ENCODE measurements at places on chromosomes 3 and 15.

DNA sequence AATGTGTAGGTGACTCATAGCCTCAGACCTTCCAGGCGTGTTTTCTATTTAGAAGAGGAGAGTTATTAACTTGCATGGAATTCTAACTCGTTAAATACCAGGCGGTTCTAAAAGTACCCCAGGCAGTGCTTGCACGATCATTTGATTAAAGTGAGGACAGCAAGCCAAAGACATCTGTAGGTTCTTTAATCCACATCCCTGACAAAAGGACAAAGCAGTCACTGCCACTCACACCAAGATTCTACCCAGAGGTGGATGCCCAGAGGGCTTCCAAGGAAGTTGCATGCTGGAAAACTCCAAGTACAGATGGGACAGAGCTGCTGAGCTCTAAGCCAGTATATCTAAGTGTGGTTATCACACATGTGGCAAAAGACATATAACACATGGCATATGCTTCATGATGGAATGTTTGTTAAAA is 372.1 kb downstream of the ROBO2 start:
- DNase-seq, result no peak

- DNase-seq, result no peak
These were observed 585.8 kb downstream of the NLGN1 start for GRCh38 chr3:173983343-173983742.

- no peak for DNase-seq
These were observed 136.3 kb downstream of the LRRK1 start for GRCh38 chr15:101055411-101055810.

- DNase-seq, result no peak
These were observed 11.2 kb upstream of the ATP13A3 start for GRCh38 chr3:194497799-194498575.

- no peak for DNase-seq
These were observed 11.8 kb downstream of the CMC1 start for GRCh38 chr3:28253040-28253715.

GRCh38 chr3:64443546-64444381 is 218.5 kb upstream of the PRICKLE2 start:
- no peak for DNase-seq

DNA sequence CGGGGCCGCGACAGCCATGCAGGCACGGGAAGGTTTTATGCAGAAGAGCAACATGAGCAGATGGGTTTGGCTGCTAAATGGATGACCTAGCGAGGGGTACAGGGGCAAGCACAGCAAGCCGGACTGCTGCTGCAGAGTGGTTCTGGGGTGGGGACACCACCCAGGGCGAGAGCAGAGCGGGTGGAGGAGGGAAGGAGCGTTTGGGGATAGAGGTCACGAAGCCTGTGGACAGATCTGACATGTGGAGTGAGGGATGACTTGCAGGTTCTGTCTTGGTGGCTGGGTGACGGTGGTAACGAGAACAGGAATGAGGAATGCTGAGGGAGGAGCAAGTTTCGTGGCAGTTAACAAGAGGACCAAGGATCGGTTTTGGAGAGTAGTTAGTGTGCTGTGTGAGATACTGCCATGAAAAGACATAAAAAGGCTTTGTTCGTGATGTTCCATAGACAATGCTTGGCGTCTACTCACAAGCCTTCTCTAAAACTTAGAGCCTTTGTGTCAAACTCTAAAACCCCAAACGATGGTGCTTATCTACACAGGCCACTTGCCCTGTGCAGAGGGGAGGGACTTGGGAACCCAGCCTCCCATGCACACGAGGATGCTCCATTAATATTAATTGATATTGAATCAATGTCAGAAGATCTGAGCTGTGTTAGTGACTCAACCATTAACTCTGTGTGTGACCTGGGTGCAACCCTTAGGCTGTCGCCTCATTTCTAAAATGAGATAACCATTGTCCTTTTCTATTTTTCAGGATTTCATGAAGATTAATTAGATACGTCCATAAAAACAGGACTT is 132.7 kb upstream of the SLC2A2 start:
- no peak for DNase-seq

DNA sequence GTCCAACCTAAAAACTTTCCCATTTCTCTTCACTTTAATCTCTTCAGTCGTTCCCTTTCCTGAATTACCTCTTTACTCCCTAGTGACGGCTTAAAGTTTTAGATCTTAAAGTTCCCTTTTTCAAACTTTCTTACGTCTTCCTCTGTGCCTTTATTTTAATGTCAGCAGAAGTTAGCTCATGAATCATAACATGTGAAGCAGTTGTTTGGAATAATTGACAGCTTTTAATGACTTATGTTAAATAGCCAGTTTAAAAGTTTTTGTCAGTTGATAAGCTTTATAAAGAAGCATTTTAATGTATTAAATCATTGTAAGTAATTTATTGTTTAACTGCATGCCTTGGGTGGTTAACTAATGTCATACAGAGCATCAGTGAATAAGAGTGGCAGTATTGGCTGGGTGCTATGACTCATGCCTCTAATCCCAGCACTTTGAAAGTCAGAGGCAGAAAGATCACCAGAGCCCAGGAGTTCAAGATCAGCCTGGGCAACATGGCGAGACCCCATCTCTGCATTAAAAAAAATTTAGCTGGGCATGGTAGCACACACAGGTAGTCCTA is 33.9 kb downstream of the PIK3CA start:
- no peak for DNase-seq

- DNase-seq, result no peak
These were observed 37.2 kb downstream of the ABHD5 start for GRCh38 chr3:43727930-43728329.

DNA sequence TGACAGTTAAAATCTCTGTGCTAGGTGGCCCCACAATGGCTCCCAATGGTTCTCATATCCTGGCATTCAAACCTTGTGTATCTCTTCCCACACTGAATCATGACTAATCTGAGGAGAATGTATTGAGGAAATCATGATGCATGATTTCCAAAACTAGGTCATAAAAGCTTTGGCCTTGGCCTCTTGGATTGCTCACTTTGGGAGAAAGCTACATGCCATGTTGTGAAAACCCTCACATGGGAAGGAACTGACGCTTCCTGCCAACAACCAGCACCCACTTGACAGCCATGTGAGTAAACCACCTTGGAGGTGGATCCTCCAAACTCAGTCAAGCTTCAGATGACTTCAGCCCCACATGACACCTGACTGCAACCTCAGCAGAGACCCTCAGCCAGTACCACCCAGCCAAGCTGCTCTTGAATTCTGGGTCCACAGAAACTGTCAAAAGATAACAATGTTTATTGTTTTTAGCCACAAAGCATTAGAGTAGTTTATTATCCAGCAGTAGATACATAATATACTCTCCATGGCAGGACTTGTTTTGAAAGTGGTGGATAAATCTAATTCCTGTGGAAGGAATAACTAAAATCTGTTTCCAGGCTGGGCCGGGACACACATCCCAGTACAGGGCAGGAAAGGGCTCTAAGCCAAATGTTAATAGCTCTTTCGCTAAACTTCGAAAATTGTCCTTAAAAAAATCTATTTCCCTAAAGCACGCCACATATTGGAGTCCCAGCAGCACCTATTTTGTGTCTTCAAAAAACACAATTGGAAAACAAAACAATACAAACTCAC is 1.0 kb upstream of the ZNF620 start:
- DNase-seq, result no peak

DNA sequence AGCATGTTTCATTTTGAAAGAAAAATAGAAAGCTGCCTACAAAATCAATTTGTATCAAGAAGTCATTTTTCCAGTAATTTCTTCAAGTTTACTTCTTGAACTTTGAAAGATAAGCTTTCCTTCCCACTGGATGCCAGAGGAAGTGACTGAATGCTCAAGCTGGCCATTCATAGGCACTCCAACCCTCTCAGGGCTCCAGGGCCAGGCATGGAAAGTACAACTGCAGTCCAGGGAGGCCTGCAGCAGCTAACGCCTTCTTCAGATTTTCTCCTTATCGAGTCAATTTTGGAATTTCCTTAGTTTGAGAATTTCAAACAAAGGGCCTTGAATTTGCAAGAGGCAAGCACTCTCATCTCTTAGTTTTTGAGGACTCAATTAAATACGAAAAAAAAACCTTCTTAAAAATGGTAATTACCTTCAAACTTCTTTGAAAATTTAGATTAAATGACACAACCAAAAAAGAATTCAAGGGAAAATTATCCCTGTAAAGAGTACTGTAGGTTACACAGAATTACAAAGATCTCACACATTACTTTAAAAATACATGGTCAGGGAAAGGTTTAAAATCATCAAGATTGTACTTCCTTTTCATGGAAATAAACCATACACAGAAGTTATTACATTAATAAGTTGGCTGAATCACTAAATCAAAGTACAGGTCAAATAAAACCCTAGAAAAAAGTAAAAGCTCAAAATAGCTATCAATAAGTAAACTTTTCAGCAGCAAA is 2.5 kb downstream of the UBP1 start:
- no peak for DNase-seq

DNA sequence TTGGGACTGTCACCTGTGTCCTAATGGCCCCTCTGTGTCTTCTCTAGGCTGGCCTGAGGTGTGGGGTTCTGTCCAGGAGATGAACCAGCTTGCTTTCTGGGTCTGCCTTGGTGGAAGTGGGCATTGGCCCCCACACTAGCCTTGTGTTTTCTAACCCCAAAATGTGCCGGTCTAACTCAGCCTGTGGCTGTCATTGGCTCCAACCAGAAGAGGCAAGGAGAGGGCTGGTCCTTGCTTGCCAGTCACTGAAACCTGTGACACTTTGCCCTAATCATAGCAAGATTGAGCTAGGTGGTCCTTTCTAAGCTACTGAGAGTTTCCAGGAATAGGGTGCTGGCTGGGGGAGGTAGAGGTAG is 2.2 kb downstream of the C15orf39 start:
- no peak for DNase-seq

GRCh38 chr3:126269354-126269753 is 87.9 kb downstream of the KLF15 start:
- no peak for DNase-seq

GRCh38 chr15:76274226-76274625 is 37.0 kb downstream of the ETFA start:
- DNase-seq, result no peak

DNA sequence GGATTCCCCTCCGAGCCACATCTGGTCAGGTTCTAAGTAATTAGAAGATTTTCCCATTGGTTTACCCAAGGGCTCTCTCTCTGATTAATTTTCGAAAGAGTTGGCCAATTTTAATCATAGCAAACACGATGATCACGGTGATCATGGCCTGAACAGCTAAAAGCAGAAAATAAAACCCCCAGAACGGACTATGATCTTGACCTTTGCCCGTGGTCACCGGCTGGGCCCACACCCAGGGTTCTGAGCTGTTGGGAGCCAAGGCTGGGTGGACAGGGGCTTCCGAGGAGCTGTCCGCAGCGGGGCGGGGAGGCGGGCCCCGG is 2.6 kb downstream of the GP5 start:
- DNase-seq, result no peak

GRCh38 chr15:101022876-101023275 is 103.7 kb downstream of the LRRK1 start:
- DNase-seq, result no peak

- DNase-seq, result no peak
These were observed 93.0 kb upstream of the TSPAN3 start for GRCh38 chr15:77163781-77164384.

- no peak for DNase-seq
These were observed 189.6 kb upstream of the MLF1 start for GRCh38 chr3:158381262-158381868.

DNA sequence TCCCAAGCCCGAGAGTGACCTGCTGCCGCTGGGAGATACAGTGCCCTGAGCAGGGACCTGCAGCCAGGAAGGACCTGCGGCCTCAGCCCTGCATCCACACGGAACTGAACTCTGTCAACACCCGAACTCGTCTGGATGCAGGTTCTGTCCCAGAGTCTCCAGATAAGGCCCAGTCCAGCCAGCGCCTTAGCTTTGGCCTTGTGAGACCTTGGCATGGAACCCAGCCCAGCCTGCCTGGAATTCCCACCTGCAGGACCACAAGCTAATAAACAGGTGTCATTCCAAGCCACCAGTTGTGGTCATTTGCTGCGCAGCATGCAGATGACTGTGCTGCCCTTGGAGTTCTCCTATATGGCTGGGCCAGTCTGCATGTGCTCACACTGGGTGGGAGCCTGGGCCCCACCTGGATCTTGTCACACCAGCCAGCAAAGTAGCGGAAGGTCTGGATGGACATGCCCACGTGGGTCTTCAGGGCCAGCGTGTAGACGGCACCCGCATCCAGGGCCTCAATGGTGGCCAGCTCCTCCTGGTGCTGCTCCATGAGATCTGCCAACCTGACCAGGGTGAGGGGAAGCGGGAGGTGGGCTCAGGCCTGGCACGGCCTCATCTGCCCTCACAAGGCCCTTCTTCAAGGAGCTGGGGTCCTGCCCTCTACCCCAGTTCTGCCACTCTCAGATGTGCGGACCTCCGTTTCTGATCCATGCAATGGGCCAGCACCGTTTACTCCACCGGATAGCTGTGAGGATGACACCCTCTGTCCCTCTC is 47.2 kb upstream of the SLC41A3 start:
- DNase-seq, result no peak

GRCh38 chr15:68341760-68342725 is 64.5 kb downstream of the FEM1B start:
- no peak for DNase-seq
